ENCODE measurements at places on chromosomes 1 and 21.

DNA sequence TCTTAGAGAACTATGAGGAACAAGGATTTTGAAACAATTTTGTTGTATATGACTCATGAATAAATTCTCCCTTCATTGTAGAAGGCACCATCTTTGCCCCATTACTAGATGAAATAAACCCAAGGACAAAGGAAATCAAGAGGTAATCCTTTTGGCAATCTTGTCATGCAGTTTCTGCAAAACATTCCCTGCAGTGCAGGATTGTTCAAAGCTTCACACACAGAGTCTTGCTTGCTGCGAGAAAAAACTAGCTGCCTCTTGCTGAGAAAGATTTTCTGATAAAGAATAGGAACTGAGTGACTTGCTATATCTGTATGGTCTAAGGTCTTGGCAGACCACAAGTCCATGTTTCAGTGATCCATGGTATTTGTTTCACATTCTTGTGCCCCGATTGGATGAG, 657.4 kb upstream of the ADGRL4 start:
- DNase-seq: no peak

GRCh38 chr1:156692441-156692924, 12.9 kb downstream of the CRABP2 start:
- DNase-seq: no peak

- no peak for DNase-seq
Observed at GRCh38 chr1:207459008-207459407, 4.9 kb downstream of the CR2 start.

DNA sequence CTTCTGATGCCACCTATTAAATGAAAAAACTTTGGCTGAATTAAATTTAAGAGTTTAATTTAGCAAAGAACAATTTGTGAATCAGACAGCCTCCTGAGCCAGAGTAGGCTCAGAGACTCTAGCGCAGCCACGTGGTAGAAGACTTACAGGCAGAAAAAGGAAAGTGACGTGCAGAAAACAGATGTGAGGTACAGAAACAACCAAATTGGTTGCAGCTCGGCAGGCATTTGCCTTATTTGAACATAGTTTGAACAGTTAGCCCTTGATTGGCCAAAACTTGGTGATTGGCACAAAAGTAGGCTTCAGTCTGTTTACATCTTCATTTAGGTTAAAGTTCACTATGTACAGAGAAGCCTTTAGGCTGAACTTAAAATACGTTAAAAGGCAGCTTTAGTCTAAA, 22.9 kb downstream of the TCP10L start:
- peak; percentile 78 for DNase-seq

GRCh38 chr1:170692866-170693575, 29.1 kb downstream of the PRRX1 start:
- DNase-seq: no peak

DNA sequence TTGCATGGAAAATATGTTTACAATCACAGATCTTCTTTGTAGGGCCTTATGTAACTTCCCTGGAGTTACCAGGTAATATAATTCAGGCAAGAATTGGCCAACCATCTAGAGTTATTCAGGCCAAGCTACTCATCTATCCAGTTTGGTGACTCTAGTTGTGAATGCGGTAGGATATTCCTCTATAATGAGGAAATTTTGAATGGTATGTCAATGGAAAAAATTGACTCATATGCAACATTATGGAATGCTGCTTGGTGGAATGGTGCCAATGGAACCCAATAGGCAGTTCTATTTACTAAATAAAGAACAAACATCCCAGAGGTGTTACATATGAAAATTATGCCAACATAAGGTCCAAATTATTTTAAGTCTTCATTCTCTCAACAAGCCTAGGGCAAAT, 5.6 kb upstream of the TNFSF18 start:
- DNase-seq: no peak

DNA sequence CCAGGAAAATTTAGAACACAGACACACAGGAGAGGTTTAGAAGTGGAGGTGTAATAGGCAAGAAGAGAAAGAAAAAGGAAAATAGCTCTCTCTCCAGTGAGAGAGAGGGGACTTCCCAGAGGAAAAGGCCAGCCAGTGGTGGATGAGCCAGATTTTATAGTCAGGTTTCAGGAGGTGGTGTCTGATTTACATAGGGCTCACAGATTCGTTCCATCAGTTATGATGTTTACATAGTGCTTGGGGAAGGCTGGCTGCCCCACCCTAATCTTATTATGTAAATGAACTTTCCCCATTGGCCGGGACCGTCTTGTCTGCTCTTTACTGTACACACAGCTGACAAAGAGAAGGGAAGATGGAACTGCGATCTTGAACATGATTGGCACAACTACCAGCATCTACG, 797.3 kb downstream of the PLA2G4A start:
- no peak for DNase-seq

GRCh38 chr1:63435161-63435560, 67.7 kb downstream of the ALG6 start:
- no peak for DNase-seq

DNA sequence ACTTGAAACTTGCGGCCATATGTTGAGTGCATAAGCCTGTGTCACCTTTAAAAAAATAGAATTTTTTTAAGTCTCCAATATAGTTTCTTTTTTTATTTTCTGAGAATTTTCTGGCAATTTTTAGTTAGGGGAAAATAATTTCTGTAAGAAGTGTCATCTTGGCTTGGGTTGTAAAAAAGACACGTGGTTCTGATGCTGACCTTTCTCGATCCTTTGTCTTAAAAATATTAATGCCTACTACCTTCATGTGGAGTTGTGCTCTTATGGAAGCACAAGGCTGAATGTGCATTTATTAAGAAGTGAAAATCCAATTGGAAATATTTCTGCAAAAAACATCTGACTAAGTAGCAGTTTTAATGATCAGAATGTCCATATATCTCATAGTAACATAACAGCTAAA, 3.5 kb downstream of the ELAVL4 start:
- DNase-seq: no peak

DNA sequence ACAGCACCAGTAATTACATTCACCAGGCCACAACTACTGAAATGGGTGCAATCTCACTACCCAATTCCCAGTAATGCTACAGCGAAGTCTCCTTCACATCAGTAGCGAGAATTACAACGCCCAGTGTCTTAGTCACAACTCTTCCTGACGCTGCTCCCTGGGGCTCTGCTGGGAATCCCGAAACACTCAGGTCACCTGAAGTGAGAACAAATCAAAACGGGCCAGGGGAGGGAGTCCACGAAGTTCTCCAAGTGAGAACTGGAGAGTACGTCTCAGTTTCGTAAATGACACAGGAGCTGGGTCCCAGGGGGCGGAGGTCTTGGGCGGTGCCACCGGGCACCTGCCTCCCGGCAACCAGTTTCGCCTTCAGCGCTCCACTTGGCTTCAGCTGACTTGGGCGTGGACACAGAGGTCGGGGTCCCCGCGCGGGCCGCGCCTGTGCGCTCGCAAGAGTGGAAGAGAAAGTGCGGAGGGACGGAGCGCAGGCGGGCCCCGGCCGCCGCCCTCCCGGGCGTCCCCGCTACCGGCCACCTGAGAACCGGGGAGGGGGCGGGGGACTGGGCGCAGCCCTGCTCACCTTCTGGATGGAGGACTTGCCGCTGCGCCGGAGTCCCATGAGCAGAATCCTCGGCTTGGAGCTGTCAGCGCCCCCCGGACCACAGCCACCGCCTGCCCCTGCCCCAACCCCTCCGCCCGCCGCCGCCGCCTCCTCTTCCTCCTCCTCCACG, 575 bp downstream of the RRAGC start:
- DNase-seq: peak; percentile 18

GRCh38 chr1:33241866-33242265, 14.4 kb upstream of the ZNF362 start:
- DNase-seq: no peak

DNA sequence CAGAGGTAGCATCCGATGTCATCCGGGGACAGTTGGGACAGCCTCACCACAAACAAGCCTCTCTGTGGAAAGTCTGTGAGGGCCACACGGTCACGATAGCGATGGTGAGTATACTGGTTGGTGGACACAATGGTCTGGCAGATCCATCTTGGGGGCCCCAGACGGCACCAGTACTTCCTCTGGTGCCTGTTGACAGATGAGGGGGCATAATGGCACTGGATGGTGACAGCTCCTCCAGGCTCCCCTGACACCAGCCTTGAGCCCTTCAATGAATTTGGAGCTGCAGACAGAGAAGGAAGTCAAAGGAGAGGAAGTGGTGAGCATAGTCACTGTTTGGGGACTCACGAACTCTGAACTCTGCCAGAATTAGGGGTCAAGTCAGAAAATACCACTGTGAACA, 8.0 kb downstream of the FCAMR start:
- DNase-seq: no peak

DNA sequence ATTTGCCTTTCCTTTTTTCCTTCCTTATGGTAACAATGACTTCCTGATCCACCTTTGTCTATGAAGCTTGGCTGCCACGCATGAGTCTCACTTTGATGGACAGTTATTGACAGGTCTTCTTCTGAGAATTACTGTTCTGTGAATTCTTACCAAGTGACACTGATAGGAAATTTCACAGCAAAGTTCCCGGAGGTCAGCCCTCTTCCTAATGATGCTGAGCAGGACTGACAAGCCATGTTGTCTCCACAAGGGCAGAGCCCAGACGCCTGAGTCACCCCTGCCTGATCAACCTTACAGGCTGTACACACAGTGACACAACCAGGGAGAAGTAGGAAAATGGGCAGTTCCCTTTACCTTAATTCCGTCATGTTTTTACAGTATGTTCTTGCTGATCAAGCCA, 44.2 kb downstream of the ZC3H11B start:
- DNase-seq: no peak

GRCh38 chr1:225735252-225736149, 42.1 kb upstream of the SRP9 start:
- DNase-seq: peak; percentile 95

DNA sequence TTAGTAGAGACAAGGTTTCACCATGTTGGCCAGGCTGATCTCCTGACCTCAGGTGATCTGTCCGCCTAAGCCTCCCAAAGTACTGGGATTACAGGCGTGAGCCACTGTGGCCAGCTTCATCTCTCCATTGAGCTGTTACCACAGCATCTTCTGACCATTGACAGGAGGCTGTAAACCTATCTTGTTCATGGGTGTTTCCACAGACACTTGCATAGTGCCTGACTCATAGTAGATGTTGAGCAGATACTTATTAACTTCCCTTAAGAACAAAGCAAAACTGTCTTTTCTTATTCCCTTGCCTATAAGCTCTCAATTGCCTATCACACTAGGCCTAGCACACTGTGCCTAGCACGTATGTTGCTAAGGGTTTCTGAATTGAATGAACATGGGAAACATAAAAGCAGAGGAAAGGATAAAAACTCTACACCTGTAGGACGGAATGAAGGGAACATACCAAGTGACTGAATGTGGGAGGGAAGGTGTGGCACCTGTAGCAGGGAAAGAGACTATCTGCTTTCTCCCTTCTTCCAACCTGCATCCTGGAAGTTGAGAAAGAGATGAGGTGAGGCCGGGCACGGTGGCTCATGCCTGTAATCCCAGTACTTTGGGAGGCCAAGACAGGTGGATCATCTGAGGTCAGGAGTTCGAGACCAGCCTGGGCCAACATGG, 1.2 kb upstream of the C1orf54 start:
- DNase-seq: no peak

- no peak for DNase-seq
Observed at GRCh38 chr1:214864896-214865688, 217.4 kb upstream of the KCNK2 start.

- DNase-seq: no peak
Observed at GRCh38 chr21:42194863-42195262, 24.1 kb upstream of the ABCG1 start.

DNA sequence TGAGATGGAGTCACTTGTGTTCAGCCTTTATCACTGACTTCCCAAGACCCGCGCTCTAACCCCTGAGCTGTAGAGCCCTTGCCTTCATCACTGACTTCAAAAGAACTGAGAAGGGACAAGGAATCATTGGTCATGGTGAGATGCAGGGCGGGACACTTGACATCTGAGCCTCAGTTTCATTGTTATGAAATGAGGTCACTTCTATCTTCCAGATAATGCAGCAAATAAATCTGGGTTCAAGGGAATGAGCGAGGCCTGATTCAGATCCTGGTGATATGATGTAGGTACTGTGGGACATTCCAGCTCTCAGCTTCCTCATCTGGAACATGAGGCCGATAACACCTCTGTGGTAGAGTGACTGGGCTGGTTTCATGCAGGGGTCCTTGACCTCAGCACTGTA, 13.8 kb downstream of the KAZN start:
- no peak for DNase-seq

DNA sequence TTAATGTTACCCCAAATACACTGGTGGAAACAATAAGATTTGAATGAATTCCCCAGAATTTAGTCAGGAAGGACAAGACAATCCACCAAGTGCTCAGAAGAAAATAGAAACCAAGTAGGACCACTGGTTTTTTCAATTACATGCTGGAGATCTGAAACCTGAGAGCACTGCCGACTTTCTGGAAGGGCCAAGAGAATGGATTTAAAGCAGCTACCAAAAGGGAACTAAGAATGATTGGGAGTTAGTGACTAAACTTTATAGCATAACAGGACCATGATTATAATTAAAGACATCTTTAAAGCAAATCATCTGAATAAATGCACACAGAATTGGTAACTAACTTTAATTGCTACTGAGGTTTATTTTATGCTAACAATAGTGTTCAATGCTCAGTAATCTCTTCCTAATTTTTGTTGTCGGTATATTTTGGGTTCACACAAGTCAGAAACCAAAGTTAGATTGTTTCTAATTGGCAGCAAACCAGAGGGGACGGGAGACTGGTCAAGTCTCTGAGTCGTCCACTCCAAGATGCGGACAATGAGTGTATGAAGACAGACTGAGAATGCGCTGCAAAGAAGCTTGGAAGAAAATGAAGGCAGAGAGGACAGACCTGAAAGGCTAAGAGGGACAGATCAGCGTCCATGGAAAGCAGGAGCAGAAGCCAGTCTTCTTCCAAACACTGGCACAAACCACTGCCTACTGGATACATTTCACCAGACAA, 2.3 kb upstream of the RGS13 start:
- no peak for DNase-seq

DNA sequence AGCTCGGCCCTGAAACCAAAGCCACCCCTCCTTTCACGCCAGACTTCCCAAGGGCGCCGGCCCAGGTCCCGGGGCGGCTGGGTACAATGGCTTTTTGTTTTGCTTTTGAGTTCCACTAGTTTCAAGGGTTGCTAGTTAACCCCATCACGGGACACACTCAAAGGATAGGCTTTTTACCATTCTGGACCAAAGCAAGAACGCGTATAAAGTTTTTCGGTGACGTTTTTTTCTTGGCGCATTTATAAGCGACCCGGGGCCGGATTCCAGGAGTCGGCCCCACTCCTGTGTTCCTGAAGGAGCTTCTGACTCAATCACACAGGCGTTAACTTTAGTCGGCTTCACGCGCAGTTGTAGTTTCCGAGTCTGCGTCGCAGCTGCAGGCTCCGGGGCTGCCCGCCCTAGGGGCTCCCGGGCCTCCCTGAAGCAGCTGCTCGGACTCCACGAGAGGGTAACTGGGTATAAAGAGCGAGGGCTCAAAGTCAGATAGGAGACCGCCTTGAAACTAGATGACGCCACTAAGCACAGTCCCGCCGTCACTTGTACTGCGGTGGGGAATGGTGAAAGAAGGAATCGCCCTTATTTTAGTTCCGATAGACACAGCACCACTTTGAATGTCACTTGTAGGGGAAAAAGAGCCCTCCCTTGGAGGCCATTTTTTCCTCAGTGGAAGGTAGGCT, 707 bp upstream of the KLHL21 start:
- peak; percentile 87 for DNase-seq
